Esophagus squamous epithelium (tissue), 5 donors: ENCODE measurements at places on chromosomes 1 and 21.

DNA sequence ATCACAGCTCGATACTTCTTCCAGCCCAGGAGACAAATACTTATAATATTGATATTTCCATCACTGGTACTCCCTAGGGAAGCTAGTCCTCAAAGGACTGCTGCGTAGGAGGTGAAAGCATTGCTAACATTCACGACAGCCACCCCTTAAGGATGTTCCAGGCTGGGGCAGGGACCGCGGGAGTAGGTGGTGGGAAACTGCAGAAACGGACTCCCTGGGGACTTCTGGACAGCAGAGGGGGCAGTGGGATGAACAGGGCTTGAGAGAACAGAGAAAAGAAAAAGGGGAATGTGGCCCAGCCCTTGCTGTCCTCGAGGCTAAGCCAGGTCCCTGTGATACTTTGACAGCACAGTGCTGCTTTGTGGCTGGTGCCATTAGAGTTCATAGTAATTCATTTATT lies 108.0 kb downstream of the HMGB4 start:
- DNase-seq = no peak

DNA sequence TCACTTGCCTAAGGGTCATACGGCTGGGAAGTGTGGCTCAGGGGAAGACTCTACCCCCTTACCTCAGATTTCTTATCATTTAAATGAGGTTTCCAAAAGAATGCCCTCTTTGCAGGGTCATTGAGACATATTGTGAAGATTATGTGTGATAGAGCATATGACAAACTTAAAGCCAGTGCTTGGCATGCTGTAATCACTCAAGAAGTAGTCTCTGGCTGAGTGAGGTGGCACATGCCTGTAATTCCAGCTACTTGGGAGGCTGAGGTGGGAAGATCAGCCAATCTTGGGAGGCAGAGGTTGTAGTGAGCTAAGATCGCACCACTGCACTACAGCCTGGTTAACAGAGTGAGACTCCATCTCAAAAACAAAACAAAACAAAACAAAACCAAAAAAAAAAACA lies 7.5 kb upstream of the LDLRAD2 start:
- DNase-seq = no peak

DNA sequence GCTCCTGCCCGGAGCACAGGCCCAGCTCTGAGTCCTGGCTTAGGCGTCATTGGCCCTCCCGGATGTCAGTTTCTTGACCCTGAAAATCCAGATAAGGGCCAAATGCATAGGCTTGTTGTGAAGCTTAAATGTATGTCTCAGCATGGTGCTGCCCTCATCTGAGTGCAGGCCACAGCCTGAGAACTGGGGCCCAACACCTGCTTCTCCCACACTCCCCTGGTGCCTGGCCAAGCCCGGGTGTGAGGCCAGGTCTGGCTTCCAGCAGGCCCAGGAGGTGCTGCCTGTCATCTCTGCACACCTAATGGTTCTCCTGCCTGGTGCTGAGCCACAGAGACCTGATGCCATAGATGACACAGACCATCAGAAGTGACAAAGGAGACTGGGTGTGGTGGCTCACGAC lies 14.0 kb downstream of the MX2 start:
- DNase-seq = no peak

- no peak for DNase-seq
These were observed 507 bp downstream of the AK5 start for GRCh38 chr1:77282187-77282865.

DNA sequence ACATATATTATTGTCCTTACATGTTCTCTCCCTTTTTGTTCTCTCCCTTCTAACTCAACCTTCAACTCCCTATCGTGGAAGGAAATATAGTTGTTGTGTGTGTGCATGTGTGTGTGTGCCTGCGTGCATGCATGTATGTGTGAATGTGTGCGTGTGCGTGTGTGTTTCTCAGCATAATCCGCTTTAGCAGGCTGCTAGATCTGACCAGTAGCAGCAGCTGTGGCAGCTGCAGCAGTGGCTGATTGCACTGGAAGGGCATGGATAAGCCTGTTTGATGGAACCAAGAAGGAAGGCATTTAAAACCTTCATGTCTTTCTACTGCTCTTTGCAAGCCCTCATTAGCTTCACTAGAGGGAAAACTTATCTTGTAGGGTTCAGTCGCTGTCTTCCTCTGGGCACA lies 65.6 kb upstream of the IRF2BP2 start:
- no peak for DNase-seq

DNA sequence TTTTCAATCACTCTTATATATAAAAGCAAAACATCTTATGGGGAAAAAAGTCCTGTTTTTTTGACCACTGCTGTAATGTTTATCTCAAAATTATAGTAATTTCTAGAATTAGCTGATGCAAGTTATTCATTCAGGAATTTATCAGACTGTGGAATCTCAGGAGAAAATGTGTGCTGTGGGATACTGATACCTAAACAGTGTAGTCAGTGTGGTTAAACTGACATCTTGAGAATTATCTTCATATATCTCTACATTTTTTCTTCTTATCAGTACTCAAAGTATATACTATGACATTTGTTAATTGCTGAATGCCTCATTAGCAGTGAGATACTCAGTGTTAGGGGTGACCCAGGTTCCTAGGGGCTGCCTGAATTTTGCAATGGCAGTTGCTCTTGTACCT lies 839.3 kb downstream of the KCNT2 start:
- no peak for DNase-seq

DNA sequence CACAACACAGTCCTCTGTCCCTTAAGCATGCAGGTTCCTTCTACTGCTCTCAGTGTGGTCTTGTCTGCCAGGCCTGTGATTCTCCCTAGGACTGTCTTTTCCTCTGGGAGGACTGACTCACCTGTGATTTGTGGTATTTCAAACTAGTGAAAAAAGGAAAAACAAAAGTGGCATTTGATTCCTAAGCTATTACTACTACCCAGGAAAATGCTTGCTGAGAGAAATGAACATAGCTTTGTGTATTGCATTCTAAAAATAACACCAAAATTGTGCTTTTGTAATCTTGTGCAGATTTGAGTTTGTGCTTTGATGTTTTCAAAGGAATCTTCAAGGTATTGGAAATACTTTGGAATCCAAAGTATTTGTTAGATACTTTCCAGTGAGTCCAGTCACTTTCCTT lies 57.0 kb downstream of the GPR161 start:
- DNase-seq = no peak

DNA sequence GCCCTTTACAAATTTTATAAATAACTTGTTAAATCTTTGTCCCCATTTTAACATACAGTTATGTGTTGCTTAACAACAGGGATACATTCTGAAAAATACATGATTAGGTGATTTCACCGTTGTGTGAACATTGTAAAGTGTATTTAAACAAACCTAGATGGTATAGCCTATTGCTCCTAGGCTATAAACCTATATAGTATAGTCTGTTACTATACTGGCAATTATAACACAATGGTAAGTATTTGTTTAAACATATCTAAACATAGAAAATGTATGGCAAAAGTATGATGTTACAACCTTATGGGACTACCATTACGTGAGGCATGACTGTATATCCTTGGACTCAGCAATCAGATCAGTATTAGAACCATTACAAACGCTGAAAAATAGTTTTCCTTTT lies 36.6 kb downstream of the GATAD2B start:
- DNase-seq = no peak

- DNase-seq = no peak
These were observed 95.8 kb upstream of the USH2A start for GRCh38 chr1:216518844-216519627.

DNA sequence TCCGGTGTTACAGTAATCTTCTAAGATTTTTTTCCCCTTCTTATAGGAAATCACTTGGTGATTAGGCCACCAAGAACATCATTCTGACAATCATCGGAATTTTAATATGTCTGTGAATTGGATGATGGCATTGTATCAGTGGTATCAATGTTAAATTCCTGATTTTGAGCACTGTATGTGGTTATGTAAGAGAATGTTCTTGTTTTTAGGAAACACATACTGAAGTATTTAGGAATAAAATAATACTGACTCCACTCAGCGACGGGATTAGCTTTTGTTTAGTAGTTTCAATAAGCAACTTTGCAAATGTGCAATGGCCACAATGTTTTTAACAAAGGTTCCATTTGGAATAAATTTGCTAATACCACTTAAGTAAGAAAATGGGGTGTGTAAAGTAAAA lies 30.6 kb downstream of the COL6A1 start:
- DNase-seq = no peak

GRCh38 chr1:213171711-213172110 lies 120.7 kb downstream of the RPS6KC1 start:
- DNase-seq = no peak

- DNase-seq = no peak
These were observed 9.2 kb downstream of the FCRL3 start for GRCh38 chr1:157691285-157691920.

DNA sequence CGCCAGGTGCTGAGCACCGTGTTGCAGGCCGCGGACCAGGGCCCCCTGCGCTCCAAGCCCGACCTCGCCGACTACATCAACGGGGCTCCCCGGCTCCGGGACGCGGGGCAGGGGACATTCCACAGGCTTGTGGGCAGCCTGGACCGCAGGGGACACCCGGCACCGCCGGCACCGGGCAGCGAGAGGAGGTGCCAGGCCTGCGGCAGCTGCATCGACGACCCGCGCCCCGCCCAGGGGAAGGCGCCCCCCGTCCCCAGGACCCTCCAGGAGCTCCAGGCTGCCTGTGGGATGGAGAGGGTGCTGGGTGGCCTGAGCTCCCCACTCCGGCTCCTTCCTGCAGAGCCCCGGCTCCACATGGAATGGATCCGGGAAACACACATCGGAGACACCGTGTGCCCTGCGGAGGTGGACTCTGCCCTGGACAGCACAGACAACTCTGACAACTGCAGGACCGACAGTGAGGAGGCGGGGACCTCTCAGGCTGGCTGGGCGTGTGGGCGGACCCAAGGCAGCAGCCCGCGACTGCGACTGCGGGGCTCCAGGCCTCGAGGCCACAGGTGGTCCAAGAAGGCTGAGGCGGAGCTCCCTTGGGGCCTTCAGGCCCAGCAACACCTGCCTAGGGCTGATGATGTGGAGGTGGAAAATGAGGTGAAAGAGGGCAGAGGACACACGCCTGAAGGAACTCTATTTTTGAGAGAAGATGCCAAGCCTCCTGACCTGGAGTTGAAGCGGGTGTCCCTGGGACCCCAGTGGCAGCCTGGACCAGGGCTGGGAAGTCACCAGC lies 22.8 kb downstream of the KIAA1614 start:
- DNase-seq = no peak

- no peak for DNase-seq
These were observed 11.4 kb upstream of the RGS16 start for GRCh38 chr1:182615468-182616129.

DNA sequence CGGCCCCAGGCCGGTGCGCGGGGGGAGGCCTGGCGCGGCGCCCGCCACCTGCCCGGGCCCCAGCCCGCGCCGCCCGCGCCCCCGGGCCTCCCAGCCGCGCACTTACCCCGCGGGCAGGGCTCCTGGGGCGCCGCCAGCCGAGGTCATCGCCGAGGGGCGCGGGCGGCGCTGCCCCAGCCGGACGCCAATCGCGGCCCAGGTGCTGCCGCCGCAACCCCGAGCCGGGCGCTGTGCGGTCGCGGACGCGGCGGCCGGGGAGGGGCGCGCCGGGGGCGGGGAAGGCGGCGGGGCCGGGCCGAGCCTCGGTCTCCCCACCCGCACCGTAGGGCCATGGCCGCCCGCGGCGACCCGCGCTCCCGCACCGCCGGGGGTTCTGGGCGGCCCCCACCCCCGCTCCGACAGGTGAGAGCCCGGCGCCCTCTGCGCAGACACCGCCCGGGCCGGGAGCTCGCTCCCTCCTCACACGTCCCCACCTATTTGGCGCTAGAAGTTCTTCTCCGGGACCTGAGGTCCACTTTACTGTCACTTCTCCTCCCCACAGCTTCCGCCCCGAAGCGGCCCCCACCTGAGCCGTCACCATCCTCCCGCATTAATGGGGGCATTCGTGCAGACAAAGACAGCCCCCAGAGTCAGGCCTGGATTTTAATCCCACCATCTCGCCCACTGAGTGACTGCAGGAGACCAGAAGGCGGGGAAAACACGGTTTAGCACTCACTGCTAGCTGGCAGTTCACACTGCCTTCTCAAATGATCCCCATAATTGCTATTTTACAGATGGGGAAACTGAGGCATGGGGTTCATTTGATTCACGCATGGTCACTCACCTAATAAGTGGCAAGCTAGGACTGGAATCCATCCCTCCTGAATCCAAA lies at the start of gene TTC39A:
Gene TTC39A, minus strand, starts transcription at position 232 of the 871 bp plus-strand sequence. Its CDS starts 85 bp downstream, at position 147.
- DNase-seq = no peak

GRCh38 chr1:42981255-42981805 lies 22.7 kb upstream of the SLC2A1 start:
- DNase-seq = no peak

- DNase-seq = no peak
These were observed 204.1 kb downstream of the GABPA start for GRCh38 chr21:25938658-25939395.

GRCh38 chr1:176517484-176517883 lies 54.5 kb downstream of the PAPPA2 start:
- DNase-seq = no peak

- no peak for DNase-seq
These were observed 27.3 kb downstream of the F3 start for GRCh38 chr1:94514095-94514727.

GRCh38 chr1:221961532-221962292 lies 219.8 kb upstream of the DUSP10 start:
- no peak for DNase-seq

- no peak for DNase-seq
These were observed 8.6 kb upstream of the SEMA4A start for GRCh38 chr1:156144742-156145141.

GRCh38 chr1:28510970-28511440 lies 5.2 kb downstream of the RCC1 start:
- DNase-seq = no peak

- DNase-seq = no peak
These were observed 14.0 kb downstream of the BCAR3 start for GRCh38 chr1:93667642-93668041.

DNA sequence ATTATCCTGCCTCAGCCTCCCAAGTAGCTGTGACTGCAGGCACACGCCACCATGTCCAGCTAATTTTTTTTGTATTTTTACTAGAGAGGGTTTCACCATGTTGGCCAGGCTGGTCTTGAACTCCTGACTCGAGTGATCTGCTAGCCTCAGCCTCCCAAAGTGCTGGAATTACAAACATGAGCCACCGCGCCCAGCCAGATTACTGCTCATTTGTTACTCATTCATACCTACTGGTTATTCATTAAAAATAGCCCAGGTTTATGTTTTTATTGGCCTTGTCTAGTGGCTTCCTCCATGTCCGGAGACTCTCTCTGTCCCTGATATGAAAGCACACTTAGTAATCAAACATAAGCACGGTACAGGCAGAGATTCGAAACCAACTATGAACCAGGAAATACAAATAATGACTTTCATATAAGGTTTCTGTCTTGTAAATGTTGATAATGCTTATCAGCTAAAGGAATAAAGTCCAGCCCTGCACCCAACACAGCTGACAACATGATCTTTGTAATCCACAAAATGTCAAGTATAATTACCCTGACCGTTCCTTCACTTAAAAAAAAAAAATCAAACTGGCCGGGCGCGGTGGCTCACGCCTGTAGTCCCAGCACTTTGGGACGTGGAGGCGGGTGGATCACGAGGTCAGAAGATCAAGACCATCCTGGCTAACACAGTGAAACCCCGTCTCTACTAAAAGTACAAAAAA lies 50.4 kb upstream of the CXADR start:
- no peak for DNase-seq
